HTR-8/SVneo (cell line): ENCODE measurements at places on chromosomes 7 and 10.

DNA sequence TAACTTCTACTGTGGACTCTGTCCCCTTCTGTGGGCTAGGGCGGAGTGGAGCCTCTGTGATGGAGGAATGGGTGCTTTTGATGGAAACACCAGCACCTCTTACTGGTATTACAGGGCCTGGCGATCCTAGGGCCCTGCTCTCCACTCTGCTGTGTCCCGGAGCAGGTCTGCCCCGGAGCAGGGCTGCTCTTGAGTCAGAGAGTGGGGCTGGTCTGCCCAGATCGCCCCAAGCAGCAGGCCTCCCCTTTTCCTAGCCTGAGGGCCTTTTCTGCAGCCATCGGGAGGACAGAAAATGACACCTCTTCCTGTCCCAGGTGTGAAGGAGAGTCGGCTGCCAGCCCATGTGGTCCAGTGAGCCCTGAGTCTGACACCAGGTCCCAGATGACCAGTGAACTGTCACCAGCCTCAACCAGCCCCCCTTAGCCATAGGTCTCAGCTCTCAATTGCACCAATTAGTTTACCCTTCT lies 1.4 kb downstream of the ZNF282 start:
- no peak for DNase-seq

- DNase-seq, result peak; percentile 86
These were observed at the start of gene PLEKHA8 for GRCh38 chr7:30028216-30028748. Gene PLEKHA8 (plus strand): TSS chr7:30028412. CDS start chr7:30028763, 351 bp downstream.

DNA sequence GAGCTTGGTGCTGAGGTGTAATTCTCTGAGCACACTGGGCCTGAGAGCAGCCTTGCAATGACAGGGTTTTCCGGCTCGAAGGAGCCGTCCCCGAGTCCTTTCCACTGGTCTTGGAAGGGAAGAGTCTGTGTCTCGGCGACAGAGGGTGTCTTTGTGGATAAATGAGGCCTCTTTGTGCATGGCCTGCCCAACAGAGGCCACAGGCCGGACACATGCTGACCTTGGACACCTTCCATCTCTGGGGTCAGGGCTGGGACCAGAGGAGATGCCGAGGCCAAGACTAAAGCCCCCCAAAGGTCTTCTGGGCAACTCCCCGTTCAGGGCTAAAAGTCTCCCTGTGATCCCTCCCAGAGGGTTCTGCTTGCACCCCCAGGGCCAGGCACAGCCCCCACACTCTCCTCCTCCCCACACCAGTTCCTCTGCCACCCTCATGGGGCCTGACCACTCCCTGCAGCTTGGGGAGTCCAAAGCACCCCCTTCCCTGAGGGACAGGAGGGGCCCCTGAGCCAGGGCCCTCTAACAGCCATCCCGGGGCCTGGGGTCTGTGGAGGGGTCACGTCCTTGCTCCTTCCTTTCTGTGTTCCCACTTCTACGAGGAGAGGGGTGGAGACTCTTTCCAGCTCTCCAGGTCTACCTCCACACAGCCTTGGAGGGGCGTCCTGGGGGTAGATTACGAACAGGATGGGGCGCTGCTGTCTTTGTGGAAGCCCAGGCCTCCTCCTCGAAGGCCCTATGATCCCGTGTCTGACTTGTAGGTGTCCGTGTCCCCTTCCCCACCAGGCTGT lies 130.6 kb upstream of the FAM20C start:
- DNase-seq, result no peak

GRCh38 chr10:112807013-112807412 lies 143.0 kb upstream of the TCF7L2 start:
- no peak for DNase-seq
